NCI-H187 treated with DMSO at 0.1 percent for 48 hours (cell line): ENCODE measurements at places on chromosomes 5 and 9.

- no peak for DNase-seq
Measured at GRCh38 chr9:98374385-98375051, 119.1 kb upstream of the TBC1D2 start.

- DNase-seq: no peak
Measured at GRCh38 chr9:79976257-79977073, 404.7 kb downstream of the TLE4 start.

DNA sequence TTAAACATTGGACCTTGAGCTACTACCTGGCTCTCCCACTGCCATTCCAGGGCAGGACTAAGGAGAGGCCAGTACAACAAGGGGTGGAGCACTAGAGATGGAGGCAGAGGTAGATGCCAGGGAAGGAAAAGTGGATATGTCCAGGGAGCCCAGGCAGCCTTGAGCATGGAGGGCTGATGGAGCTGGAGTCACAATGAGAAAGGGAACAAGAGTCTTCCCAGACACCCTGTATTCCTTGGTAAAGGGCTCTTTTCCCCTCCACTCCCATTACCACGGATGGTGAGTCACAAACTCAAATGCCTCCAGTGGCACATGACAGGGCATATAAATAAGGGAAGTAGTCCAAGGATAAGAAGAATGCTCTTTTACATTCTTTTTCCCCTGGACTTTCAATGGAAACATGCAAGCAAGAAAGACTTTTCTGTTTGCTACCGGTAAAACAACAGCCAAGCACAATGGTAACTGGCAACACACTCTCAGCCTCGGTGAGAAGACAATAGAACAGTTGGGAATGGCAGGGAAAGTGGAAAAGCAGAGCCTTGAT is 16.7 kb downstream of the ERAP1 start:
- no peak for DNase-seq

- no peak for DNase-seq
Measured at GRCh38 chr9:129282731-129283211, 104.7 kb upstream of the IER5L start.

DNA sequence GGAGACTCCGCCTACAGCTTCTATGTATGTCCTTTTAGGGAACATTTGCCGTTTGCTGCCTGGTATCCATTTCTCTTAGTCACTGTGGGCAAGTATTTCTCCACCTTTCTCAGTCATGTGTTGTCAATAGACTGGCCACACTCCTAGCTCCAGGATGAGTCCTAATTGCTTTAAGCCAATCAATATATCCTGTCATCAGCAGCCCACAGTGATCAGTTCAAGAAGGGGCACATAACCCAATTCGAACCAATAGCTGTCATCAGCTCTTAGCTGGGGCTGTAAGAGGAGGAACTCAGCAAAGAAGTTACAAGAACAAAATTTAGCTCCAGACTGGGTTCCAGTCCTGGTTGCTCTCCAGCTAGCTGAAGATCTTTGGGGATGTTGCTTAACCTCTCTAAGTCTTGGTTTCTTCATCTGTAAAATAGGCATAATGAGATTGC is 70.7 kb upstream of the MAN2A1 start:
- DNase-seq: no peak

DNA sequence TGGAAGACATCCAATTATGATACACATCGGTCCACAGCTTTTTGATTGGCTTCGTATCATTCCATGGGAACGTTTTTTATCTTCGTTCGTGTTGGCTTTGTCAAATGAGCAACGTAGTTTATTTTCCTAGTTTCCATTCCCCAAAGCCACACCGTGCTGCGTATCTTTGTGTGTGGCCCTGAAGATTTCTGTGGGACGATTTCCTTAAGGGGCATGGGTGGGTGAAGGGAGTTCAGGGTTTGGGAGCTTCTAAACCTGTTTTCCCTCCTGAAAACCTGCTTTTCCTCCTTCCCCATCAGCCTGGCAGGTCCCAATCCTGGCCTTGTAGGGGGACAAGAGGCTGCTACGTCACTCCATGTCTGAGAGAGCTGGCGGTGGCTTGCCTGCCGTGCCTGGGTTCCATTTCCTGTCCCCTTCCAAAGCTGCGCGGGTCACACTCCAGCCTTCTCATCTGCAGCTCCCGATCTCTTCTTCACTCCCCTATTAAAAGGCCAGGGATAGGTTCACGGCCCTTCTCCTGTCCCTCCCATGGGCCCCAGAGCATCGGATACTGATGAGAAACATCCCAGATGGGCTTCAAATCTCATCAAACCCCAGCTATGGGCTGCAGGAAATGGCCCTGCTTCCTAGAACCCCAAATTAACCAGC is 23.5 kb upstream of the ASS1 start:
- DNase-seq: no peak

GRCh38 chr9:103799959-103800358 is 294.1 kb upstream of the SMC2 start:
- no peak for DNase-seq

- no peak for DNase-seq
Measured at GRCh38 chr5:89668821-89669220, 740.7 kb downstream of the CETN3 start.

DNA sequence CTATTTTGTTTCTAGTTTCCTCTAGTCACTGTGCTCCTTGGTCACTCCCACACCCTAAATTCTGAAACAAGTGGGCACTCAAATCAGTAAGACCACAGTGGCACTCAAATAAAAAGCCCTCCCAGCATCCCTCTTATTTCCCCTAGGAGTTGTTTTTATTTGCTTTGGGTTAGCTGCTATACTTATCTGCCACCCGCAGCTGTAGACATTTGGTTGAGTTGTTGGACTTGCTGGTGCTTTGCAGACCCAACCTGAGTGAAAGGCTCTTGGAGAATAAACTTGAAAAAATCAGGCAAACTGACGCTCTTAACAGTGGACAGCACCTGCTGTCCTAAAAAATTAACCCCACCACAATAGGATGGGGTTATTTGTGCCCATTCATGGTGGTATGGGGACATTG is 203.0 kb downstream of the SPATA31A6 start:
- DNase-seq: no peak

DNA sequence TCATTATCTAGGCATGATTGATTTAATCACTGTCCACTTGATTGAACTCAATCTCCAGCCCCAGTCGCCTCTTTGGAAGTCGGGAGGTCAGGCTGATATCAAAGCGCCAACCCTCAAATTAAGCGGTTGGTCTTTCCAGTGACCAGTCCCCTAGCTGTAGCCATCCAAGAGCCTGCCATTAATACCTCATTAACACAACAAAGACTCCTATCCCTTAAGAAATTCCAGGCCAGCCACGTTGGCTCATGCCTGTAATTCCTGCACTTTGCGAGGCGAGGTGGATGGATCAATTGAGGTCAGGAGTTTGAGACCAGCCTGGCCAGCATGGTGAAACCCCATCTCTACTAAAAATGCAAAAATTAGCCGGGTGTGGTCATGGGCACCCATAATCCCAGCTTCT is 27.4 kb upstream of the GCNT1 start:
- no peak for DNase-seq

GRCh38 chr9:4058931-4059330 is 240.9 kb downstream of the GLIS3 start:
- DNase-seq: no peak

DNA sequence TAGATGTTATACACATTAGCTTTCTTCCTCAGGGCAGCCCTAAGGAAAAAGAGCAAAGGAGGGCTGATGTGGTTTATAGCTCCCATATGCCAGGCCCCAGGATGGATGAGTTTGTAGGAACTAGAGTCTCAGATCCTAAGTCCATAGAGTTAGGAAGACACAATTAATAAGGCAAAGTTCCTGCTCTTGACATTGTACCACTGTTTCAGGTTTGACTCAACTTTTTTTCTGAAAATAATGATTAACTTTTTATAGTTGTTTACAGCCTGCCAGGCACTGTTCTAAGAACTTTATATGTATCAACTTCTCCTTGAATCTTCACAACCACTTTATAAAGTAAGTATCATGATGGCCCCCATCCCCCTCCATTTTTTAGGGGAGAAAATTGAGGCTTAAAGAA is 339.5 kb downstream of the PDE4D start:
- DNase-seq: no peak

DNA sequence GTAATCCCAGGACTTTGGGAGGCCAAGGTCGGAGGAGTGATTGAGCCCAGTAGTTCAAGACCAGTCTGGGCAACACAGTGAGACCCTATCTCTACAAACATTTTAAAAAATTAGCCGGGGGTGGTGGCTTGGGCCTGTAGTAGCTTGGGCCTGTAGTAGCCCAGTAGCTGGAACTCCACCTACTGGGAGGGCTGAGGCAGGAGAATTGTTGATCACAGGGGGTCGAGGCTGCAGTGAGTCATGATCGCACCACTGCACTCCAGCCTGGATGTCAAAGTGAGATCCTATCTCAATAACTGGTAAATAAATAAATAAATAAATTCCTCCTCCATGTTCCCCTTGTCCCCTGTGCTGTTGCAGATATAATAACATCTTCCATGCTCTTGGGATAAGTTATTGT is 14.3 kb downstream of the VCAN start:
- DNase-seq: no peak

DNA sequence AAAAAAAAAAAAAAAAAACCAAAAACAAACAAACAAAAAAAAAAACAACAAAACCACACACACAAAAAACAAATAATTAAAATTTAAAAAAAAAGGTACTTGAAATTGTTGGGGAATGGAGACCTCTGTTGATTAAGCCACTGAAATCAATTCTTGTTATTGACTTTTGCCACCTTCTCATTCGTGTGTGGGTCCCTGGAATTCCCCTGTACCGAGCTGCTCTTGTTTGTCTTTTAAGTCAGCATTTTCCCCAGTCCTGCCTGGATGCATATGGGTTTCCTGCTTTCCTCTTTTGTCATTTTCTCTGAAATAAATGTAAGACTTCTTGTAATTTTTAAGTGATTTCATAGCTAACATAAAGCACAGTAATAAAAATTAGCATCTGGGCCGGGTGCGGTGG is 45.5 kb downstream of the GPBP1 start:
- DNase-seq: no peak

DNA sequence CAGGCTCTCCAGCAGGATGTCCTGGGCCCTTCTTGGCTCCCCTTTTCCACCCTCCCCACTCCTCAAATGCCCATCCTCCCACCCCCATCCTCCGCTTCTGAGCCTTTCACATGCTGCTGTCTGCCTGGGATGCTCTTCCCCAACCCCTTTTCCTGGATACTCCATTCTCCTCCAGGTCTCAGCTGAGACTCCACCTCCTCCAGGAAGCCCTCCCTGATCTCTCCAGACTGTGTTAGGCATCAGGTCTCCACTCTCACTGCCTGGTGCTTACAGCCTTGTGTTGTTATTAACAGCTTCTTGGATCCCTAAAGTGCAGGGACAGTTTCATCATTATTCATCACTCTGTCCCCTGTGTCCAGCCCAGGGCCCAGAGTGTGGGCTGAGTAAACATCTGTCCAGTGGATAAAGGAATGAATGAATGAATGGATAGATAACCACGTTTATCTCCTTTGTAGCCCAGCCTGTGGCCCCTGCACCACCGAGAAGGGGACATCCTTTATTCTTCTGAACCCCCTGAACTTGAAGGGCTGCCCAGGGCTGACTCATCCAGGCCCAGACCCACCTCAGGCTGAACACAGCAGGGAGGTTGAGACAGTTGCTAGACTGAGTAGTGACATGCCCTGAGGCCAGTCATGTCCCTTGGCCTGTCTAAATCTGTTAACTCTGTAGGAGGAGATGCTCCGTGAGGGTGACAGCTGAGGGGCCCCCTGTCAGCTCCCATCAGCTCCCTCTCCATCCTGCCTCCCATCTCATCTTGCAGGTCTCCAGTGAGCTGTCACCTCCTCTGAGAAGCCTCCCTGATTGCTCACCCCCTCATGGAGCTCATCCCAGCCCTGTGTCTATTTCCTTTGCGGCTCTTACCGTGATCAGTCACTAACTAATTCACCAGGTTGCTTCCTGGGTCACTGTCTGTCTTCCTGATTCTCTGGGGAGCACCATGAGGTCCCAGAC is 14.6 kb upstream of the LAMC3 start:
- no peak for DNase-seq

- DNase-seq: no peak
Measured at GRCh38 chr5:166625210-166625865, 1666.1 kb upstream of the WWC1 start.

DNA sequence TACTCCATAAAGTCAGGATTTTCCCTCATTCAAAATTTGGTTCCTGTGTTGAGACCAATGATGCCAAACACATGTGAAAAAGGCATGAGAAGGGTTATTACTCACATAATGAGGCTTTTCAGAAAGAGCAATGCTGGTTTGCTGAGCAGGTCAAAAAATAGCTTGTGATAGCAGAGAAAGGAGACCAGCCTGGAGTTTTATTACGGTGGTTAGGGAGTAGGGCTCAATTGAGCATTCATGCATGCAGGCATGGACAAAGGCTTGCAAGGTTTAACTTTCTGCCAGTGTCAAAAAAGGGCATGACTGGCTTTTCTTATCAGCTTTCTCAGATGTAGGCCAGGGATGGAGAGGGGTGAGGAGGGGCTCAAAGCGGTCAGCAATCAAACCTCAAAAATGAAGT is 628.3 kb downstream of the DNAH5 start:
- no peak for DNase-seq

- DNase-seq: no peak
Measured at GRCh38 chr9:130642926-130643325, 21.5 kb upstream of the PRDM12 start.

- no peak for DNase-seq
Measured at GRCh38 chr5:31657315-31657979, 18.5 kb downstream of the PDZD2 start.

DNA sequence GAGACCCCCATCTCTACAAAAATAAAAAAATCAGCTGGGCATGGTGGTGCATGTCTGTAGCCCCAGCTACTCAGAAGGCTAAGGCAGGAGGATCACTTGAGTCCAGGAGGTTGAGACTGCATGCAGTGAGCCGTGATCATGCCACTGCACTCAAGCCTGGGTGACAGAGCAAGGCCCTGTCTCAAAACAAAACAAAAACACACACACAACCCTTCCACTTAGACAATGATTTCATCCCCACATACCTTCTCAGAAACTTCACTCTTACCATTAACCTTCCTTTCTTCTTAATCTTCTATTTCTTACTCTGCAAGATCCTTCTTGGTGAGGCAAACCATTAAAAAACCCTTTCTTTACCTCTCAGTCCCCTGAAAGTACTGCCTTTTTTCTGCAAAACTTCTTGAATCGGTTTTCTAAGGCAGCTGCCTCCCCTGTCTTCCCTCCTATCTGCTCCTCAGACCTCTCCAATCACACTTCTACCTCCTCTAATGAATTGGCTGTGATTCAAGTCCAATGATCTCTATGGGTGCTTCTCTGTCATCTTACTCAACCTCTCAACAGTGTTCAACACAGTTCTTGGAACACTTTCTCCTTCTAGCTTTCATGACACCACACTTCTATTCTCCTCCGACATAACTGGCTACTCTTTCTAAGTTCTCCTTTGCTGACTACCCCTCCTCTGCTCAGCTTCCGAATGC is 47.3 kb downstream of the PFDN1 start:
- DNase-seq: no peak

- DNase-seq: no peak
Measured at GRCh38 chr5:107893642-107894041, 222.9 kb upstream of the EFNA5 start.

DNA sequence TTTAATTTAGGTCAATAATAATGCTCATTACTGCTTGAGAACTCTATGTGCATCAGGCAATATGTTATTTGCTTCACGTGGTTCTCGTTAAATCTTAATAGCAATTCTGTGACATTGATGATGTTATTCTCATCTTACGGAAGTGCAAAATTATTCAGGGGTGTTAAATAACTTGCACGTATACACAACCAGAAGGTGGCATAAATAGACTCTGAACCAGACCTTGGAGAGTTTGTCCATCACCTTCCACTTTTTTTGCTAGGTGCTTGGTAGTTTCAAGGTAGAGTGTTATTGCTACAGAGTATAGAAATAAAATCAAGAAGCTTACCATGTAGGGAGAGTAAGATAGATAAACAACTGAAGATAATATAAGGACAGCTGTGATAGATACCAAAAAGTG is 23.6 kb upstream of the TNFAIP8 start:
- DNase-seq: no peak

- no peak for DNase-seq
Measured at GRCh38 chr9:95087659-95088242, 229.8 kb downstream of the FANCC start.
